ENCODE measurements at places on chromosomes 6 and 20.
A peak's percentile ranks its signal among the peaks of the same experiment; 100 is the strongest.

DNA sequence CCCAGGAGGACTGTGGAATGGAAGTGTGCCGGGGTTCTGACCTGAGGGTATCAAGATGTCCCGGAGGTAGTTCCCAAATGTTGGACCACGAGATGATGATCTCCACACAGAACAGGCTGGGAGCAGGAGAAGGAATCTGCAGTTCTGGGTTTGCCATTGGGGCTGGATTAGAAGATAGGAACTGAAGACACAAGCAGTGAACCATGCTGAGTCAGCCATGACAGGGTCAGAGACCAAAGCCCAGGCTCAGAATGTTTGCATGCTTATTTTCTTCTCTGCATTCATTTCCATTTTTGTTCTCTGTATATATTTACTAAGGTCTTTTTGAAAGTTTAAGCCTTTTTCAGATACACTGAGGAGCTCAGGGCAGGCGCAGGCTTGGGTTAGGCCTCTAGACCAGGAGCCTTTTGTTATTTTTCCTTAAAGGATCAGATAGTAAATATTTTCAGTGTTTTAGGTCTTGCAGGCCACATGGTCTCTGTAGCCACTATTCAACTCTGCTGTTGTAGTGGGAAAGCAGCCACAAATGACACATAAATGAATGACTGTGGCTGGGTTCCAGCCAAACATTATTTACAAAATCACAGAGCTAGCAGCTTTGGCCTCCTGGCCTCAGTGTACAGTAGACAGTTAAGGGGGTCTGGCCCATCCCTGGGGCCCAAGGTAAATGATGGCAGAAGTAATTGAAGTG, 28.5 kb downstream of the SLC35D3 start:
- DNase-seq = no peak

- DNase-seq = no peak
These were observed 117.7 kb upstream of the CCDC28A start for GRCh38 chr6:138655828-138656227.

- peak; percentile 40 for DNase-seq
These were observed 230.5 kb downstream of the ZMYND8 start for GRCh38 chr20:47125758-47126591.

GRCh38 chr6:152094992-152095592, 287.6 kb downstream of the ESR1 start:
- peak; percentile 99 for DNase-seq

DNA sequence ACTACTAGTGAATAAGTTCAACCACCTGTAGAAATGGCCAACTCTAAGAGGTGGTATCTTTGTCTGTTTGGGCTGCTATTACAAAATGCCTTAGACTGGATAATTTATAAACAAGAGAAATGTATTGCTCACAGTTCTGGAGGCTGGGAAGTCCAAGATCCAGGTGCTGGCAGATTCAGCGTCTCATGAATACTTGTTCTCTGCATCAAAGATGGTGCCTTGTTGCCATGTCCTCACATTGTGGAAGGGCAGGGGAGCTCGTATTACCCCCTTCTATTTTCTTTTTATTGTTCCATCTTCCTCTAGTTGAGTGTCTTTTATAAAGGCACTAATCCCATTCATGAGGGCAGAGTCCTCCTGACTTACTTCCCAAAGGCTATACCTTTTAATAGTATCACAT, 58.0 kb downstream of the LRRC1 start:
- DNase-seq = no peak
